Activated CD4-positive, alpha-beta memory T cell treated with anti-CD3 and anti-CD28 coated beads for 36 hours (primary cell): ENCODE measurements at places on chromosomes 13 and 19. TPM values are rescaled to one million over a fixed set of nuclear protein-coding genes. Genes with fewer than 3 reads are reported as not detected.

ERICH4 gene
- not detected for total RNA-seq

ATXN8OS gene
- total RNA-seq = not detected

SERPINE3 gene
- total RNA-seq = not detected

PLEKHJ1 gene
- 64.0 TPM for total RNA-seq

FCER2 gene
- 3.5 TPM for total RNA-seq

CAMSAP3 gene
- 0.17 TPM for total RNA-seq

ZNF112 gene
- total RNA-seq = not detected

GRCh38 chr19:58474997-58475713, 997 bp upstream of the ZNF446 start:
- DNase-seq = no peak

- no peak for DNase-seq
Observed at GRCh38 chr13:63184693-63185092, 1769.0 kb upstream of the PCDH20 start.

- no peak for DNase-seq
Observed at GRCh38 chr13:97234742-97235141, 12.6 kb downstream of the MBNL2 start.

DNA sequence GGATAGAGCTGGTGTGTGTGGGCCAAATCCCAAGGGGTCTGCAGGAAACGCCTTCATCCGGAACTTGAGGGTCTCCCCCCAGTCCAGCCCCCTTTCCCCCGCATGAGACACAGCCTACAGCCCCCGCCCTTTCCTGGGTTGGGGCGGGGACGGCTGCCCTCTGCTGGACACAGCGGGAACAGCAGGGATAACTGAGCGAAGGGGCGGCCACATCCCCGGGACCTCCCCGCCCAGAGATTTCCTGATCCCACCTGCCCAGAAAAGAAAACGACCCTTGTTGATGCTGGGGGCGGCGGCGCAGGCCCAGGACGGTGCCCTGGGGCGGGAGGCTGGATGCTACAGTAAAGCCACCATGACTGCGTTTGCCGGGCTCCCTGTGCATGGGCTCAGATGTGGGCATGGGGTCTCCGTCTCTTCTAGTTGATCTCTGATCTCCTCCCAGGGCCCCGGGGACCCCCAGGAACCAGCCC, 14.2 kb downstream of the ONECUT3 start:
- peak; percentile 68 for DNase-seq

- no peak for DNase-seq
Observed at GRCh38 chr13:69496981-69497380, 610.6 kb upstream of the ATXN8OS start.

DNA sequence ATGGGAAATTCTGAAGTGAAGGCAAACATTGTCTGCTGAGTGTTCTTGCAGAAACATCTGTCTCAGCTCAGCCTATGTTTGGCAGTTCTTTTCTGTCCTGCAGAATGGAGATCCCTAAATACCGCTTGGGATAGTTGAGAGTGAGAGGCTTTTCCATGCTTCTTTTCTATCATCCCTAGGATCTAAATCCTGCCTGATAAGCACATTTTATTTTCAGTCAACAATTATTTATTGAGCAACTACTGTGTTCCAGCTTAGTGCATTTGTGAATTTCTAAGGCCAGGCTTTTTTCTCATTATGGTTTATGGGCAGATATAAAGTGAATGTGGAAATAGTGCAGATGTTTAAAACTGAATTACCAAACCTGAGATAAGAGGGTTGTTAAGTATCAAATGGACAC, 62.6 kb downstream of the SLC10A2 start:
- no peak for DNase-seq
